ENCODE measurements at places on chromosomes 1 and 21.

DNA sequence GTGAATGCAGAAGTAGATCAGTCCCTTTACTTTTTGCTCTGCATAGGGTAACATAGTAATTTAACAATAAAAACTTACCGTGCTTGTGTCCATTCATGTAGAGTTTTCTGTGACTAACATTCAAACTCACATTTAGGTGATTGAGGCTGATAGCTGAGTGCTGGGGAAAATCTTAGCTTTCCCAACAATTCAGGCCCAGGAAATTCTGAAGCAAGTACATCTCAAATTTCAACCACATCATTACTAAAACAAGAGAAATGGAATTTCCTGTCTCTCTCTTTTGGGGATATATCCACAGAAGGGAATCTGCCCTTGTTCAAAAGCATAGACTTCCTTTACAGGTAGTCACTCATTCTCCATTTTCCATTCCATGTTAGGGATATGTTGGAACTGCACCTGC, 33.1 kb upstream of the C1orf146 start:
- DNase-seq: no peak

GRCh38 chr1:43370564-43370963, 2.8 kb upstream of the ELOVL1 start:
- DNase-seq: no peak

DNA sequence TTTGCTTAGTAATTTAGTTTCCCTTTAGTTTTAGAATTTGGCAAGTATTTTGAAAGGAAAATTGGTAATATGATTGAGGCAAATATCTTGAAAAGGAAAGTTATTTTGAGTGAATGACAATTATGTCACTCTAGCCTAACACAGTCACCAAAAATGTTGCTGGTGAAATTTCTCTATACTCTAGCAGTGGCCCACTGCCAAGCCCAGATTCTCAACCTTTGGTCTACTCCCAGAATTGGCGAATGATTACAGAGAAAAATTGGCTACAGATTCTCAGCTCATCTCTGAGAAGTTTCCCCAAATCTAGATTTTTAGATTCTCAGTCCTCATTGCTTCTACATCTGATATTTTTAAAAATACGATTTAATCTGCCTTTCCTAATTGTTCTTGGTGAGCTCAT, 84.9 kb downstream of the PIGK start:
- no peak for DNase-seq

GRCh38 chr1:36217670-36218069, 6.6 kb upstream of the THRAP3 start:
- no peak for DNase-seq

DNA sequence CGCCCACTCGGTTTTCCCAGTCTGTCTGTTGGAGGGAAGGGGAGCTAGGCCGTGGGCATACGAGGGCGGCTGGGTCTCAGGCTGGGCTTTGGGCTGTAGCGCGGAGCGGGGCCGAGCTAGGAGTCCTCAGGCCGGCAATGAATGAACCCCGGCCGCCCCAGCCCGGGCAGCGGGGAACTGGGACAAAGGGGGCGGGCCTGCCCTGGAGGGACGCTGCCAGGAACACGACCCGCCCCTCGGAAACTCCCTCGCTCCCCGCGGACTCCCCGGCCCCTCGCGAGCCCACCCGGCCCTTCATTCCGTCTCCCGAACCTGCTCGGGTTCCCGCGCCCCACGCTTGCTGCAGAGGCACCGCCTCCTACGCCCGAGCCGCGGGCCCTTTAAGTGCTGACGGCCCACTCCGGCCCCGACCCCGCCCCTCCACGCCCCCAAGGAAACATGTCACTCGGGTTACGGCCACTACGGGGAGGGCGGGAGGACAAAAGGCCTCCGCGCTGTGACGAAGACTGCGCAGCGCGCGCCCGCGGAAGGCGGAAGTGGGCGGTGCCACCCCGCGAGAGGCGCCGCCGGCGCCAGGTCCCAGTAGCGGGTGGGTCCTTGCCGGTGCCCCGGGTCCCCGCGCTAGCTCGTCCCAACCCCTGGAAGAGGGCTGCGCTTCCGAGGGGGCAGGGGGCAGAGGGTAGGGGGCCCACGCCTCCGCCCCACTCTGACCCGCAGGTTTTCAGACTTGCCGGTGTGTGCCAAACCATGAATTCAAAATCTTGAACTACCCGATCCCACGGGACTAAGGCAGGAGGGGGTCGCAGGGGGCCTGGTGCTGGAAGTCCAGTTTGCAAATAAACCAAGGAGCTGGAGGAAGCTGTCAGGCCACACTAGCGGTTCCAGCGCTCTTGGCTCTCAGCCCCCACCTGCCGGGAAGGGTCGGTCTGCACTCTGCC, at the start of gene GALE:
GALE (minus strand) TSS at position 355 of the 938 bp plus-strand sequence. CDS start 1,747 bp downstream, outside the sequence.
- peak; percentile 94 for DNase-seq

- no peak for DNase-seq
These were observed 378.3 kb downstream of the NPHP4 start for GRCh38 chr1:5613900-5614299.

DNA sequence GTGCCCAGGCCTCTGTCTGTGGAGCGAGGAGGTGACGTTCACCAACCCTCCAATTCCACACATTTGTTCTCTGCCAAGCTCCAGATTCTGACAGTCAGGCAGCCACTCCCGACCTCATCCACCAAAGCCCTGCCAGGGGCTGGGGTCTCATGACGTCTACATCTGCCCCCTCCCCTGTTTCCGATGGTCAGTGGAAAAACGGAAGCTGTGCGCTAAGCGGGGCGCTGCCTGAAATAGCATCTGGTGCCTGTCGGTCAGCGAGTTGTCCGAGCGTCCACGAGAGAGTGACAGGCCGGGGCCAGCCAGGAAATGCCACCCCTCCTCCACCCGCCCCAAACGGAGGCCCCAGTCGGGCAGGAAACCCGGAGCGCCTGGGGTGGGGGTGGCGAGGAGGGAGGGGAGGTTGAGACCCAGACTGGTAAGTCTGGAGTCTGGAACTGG, 3.2 kb upstream of the TAL1 start:
- peak; percentile 42 for DNase-seq

DNA sequence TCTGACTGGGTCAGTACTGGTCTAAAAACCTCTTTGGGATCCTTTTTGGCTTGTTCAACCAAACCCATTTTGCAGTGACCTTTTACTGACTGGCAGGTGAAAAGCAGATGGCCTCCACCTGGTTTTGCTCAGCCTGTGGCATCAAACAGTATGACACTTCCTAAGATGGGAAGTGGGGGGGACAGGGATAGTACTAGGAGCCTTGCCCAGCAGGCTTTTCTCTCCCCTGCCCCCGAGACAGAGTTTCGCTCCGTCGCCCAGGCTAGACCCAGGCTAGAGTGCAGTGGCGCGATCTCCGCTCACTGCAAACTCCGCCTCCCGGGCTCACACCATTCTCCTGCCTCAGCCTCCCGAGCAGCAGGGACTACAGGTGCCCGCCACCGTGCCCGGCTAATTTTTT, 18.3 kb downstream of the INTS3 start:
- DNase-seq: no peak

DNA sequence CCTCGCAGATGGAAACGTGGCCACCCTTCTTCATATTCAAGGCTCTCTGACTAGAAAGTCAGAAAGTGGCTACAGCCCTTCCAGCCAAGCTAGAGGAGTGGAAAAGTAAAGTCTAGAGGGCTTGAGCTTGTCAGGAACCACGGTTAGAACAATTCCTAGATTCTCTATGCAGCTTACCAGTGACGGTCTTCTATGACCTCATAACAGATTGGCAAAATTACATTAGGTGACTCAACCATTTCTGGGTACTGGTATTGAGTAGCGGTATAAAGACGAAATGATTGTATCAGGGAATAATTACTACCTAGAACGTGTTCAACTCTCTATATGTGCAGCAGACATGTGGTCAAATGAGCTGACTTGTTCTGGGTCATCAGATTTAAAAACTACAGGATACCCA, 155.0 kb upstream of the RUNX1 start:
- DNase-seq: no peak

GRCh38 chr1:158572226-158572625, 1.8 kb upstream of the OR6P1 start:
- no peak for DNase-seq

DNA sequence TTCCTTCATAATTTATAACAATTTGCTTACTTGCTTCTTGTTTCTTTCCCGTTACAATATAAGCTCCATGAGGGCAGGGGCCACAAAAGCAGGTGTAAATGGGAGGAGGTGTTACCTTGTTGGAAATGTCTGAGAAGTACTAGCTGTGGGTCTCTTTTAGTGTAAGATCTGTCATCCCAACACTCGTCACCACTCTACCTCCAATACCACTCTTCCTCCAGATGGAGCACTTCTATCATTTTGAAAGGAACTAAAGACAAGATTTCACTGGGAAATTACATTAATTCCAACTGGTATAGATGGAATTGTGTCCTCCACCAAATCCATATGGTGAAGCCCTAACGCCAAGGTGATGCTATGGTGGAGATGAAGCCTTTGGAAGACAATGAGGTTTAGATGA, 53.0 kb upstream of the CPLANE2 start:
- no peak for DNase-seq

DNA sequence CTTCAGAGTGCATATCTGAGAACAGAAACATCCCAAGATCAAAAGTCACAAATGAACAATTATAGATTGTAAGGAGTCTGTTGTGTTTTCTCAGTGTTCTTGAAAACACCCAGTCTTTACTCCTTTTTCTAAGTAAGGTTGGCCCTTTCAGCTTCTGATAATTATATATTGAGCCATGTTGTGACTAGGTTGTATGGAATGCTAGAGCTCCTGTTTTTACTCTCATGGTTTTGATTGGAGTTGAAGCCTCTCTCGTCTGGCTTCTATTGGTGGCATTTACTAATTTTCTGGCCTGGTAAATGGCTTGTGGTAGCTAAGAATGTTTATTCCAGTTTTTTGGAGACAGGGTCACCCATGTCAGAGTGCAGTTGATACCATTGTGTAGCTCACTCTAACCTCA, 84.7 kb downstream of the NDUFS5 start:
- no peak for DNase-seq
